ENCODE measurements at places on chromosomes 12 and 14.
A peak's percentile ranks its signal among the peaks of the same experiment; 100 is the strongest.

DNA sequence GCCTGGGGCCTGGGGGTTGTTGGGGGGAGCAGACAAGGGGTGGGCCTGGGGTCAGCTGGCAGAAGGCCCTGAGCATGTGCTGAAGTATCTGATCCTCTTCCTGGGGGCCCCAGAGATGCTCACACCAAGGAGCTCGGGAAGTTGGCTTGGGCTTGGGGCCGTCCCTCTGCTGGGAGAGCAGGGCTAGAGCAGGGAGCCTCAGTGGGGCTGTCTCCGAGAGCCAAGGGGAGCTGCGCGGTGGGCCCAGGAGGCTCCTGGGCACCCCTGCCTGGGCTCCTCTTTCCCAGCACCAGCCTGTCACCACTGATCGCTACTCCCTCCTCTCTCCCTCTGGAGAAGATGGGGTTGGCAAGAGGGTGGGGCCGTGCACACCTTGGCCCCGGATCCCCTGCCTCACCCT is 28.3 kb downstream of the BEGAIN start:
- DNase-seq: no peak

GRCh38 chr12:121184425-121184824 is 25.5 kb upstream of the P2RX4 start:
- DNase-seq: no peak

- DNase-seq: no peak
Observed at GRCh38 chr14:103528146-103528586, 830 bp upstream of the TRMT61A start.

DNA sequence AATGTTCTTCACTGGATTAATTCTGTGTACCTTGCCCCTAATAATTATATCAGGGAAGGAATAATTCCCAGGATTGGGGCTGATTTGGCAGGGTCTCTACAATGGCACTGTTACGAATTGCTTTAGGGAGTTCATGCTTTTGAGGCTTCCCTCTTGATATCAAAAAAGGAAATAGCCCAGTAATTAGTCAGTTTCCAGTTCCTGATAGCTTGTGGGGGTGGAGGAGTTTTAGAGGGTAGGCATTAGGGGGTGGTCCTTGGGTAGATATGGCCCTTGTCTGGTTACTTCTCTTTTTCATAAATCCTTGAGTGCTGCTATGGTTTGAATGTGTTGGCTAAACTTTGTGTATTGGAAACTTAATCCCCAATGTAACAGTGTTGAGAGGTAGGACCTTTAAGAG is 6.1 kb upstream of the SRSF5 start:
- no peak for DNase-seq

- DNase-seq: no peak
Observed at GRCh38 chr12:117100851-117101673, 1.8 kb upstream of the TESC start.

DNA sequence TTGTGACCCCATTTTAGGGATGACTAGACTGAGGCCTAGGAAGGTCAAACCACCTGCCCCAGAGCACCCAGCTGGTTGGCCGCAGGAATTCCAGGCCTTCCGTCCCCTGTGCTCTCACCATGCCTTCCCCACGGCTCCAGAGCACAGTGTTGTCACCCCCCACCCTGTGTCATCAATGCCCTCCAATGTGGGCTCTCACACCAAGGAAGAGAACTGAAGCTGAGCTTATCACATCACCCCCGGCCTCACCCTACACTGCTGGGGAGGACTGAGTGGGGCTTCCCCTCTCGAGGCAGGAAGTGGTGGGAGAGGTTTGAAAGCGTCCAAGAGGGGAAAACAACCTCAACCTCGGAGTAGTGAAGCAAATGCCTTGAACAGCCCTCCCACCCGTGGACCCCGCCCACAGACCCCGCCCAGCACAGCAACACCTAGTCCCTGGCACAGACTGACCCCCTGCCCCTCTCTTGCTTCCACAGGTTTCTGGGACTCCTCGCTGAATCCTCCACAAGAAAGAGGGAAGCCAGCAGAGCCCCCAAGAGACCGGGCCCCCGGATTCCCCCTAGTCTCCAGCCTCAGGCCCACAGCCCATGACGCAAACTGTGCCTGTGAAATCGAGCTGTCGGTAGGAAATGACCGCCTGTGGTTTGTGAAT is 97.2 kb downstream of the LGMN start:
- DNase-seq: peak; percentile 74

Measured in T-helper 22 cell (primary cell).